ENCODE measurements at places on chromosomes 2 and 18.

GRCh38 chr2:197205585-197206215 is 104.9 kb downstream of the ANKRD44 start:
- no peak for DNase-seq

DNA sequence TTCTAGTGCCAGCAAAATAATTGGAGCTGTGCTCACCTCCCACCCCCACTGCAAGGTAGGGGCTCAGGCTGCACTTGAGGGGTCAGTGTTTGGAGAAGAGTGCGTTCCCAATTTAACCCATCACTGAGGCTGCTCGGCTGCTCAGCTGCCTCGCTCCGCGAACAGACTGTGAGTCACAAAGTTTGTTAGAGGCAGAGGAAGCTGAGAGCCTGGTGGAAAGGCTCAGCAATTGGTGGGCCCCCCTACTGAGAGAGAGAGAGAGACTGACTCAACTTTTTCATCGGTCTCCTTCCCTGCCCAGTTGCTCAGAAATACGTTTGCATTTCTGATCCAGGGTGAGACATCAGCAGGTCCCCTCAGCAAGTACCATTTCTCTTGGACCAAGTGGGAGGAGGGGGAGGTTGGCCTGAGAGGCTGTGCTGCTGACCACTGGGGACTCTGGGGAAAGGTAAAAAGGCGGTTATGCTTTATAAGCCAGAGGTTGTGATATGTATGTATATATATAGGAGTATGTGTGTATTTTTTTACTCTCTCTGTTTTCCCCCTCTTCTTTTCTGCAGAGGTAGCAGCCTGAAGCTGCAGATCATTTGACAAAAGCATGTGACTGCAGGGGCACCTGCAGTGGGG is 1.5 kb downstream of the EFR3B start:
- peak; percentile 75 for DNase-seq

- DNase-seq: no peak
These were observed 46.1 kb downstream of the CFAP36 start for GRCh38 chr2:55565613-55566012.

GRCh38 chr2:172674034-172674967 is 61.3 kb upstream of the RAPGEF4 start:
- no peak for DNase-seq

- DNase-seq: no peak
These were observed 1303.1 kb upstream of the DDX18 start for GRCh38 chr2:116511426-116511825.

- DNase-seq: no peak
These were observed 164.1 kb upstream of the RASGRP3 start for GRCh38 chr2:33312355-33312754.

DNA sequence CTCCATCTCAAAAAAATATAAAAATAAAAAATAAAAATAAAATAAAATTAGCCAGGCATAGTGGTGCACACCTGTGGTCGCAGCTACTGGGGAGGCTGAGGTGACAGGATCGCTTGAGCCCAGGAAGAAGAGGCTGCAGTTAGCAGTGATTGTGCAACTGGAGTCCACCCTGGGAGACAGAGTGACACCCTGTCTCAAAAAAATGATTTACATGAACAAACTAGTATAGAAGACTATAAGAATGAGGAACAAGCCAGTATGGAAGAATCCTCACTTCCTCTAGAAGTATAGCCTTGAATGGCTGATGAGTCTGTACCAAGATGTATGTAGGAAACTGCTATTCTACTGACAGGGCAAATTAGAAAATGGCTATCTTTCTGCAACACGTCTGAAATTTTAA is 10.9 kb downstream of the YES1 start:
- no peak for DNase-seq

GRCh38 chr2:144414324-144414845 is 105.5 kb downstream of the ZEB2 start:
- no peak for DNase-seq

- no peak for DNase-seq
These were observed 460.4 kb upstream of the ZNF804A start for GRCh38 chr2:184137955-184138354.

- DNase-seq: no peak
These were observed 100.2 kb downstream of the SRBD1 start for GRCh38 chr2:45510701-45511420.

DNA sequence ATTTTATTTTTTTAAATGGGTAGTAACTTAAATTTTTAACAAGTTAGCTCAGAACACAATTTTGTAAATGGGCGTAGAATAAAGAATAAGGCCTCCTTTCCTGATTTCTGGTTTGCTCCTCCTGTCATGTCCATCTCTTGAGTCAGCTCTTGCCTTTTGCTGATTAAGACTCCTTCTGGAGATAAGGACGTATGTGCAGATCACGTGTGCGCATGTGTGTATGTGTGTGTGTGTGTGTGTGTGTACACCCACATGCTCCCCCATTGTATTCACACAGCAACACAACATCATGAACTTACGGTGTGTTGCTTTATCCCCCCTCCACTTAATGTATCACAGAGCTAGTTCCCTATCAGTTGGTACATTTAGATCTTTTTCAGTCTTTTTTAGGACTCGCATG is 182.9 kb downstream of the PRKCE start:
- DNase-seq: no peak

DNA sequence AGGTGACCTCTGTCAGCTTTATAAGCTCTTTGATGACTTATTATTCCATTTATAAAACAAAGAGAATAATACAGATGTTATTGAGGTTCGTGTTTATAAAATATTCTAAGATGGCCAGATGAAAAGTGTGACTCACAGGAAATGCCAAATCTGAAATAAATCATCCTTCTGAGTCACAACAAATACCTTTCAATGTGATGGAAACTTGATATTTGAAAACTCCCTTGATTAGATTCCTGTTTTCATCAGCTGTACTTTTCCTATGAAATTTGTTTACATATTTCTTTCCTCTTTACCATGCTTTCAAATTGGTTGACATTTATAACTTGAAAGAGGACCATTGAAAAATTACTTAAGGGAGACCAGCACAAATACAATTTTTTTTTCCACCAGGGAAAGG is 30.6 kb upstream of the PPP1R1C start:
- peak; percentile 33 for DNase-seq

DNA sequence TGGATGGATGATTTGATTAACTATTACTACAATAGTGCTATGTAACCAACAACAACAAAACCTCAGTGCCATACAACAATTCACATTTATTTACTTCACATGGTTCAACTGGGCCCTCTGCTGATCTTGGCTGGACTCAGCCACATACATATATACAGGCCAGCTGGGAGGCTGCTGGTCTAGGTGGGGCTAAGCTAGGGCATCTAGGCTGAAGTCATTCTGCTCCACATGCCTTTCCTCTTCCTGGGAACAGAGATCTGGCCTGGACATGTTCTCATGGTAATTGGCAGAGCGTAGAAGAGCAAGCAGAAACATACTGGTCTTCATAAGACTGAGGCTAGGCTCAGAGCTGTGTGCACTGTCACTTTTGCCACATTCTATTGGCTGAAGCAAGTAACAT is 102.8 kb upstream of the RNF152 start:
- DNase-seq: no peak

DNA sequence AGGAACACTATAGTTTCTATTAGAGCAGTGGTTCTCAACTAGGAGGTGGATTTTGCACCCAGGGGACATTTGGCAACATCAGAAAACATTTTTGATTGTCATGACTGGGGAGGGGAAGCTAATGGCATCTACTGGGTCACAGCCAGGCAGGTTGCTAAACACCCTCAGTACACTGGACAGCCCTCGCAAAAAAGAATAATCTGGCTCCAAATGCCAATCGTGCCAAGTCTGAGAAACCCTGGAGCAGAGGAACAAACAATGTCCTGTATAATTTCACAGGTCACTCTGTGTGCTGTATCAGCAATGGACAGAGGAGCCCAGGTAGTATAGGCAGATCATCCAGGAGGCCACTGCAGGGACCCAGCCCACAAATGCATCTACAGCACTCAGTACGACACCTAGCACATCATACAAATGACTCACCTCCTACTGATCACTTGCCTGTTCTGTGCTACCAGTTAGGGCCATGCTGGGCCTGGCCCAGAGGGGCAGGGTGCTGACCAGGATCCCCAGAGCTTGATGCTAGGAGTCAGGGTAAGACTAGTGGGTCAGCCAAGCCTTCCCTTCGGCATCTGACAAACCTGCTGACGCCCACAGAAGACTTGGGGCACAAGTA is 37.6 kb downstream of the SFXN5 start:
- DNase-seq: no peak

GRCh38 chr18:50855976-50856757 is 22.8 kb upstream of the ME2 start:
- DNase-seq: no peak

- no peak for DNase-seq
These were observed 112.4 kb downstream of the OLA1 start for GRCh38 chr2:174135981-174136380.

- peak; percentile 49 for DNase-seq
These were observed 315.2 kb upstream of the ZEB2 start for GRCh38 chr2:144834998-144835633.

DNA sequence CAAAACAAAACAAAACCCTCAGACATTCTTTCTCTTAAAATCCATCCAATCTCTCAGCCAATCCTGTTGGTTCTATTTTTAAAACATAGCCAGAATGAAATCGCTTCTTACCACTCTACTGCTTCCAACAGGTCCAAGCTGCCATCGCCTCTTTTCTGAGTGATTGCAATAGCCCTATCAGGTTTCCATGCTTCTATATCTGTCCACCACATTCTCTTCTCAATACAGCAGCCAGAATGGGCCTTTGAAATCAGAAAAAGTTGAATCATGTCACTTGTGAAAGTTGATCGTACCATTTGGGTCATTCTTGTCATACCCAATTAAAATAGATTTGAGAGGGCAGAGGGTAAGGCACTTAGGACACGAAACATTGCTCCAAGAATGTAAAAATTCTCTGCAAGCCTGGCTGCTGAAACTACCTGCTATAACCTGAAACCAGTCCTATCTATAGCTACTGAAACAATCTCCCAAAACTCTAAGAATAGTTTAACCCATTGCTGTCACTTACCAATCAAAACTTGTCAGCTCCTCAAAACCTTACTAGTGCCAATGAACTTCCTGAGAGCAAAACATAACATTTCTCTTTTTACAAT is 3.3 kb upstream of the MTLN start:
- no peak for DNase-seq

DNA sequence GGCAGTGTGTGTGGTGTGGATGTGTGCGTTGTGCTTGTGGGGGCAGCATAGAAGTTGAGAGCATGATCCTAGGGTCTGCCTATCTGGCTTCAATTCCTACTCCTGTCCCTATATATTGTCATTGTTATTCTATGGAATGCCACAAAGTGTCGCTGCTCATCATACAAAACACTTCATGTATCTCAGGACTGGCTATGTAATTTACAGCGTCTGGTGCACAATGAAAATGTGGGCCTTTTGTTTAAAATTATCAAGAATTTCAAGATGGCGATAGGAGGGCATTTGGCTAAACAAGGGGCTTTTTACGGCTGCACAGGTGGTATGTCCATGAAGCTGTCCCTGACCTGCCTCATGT is 3.4 kb downstream of the SERPINB2 start:
- DNase-seq: no peak

- peak; percentile 79 for DNase-seq
These were observed 183.4 kb upstream of the FN1 start for GRCh38 chr2:215619022-215619958.

GRCh38 chr18:74996996-74997395 is 211.9 kb downstream of the PTGR3 start:
- no peak for DNase-seq

DNA sequence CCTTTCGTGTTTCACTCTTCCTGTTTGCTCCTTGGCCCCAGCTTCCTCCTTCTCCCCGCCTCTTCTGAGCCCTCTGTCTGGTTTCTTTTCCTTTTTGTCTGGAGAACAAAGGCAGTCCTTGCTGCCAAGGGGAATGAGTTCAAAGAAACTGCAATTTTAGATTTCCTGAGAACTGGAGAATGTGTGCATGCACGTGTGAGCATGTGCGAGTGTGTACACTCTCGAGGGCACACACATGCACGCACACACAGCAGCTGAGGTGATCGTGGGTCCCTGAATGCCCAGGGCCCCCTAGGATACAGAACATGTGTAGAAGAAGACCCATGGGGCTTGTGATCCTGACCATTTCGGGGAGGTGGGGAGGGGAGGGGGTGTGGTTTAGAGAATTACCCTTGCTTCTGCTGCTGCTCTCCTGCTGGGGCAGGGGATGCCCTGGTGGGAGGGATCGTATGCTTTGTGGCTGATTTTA is 151.8 kb downstream of the DYSF start:
- no peak for DNase-seq

GRCh38 chr18:3345885-3346284 is 84.0 kb downstream of the MYL12B start:
- DNase-seq: no peak

GRCh38 chr2:189802396-189802912 is 18.2 kb downstream of the PMS1 start:
- DNase-seq: no peak

- no peak for DNase-seq
These were observed 110.1 kb downstream of the GALR1 start for GRCh38 chr18:77359561-77360314.

- DNase-seq: no peak
These were observed 29.7 kb downstream of the INPP5D start for GRCh38 chr2:233089851-233090250.

DNA sequence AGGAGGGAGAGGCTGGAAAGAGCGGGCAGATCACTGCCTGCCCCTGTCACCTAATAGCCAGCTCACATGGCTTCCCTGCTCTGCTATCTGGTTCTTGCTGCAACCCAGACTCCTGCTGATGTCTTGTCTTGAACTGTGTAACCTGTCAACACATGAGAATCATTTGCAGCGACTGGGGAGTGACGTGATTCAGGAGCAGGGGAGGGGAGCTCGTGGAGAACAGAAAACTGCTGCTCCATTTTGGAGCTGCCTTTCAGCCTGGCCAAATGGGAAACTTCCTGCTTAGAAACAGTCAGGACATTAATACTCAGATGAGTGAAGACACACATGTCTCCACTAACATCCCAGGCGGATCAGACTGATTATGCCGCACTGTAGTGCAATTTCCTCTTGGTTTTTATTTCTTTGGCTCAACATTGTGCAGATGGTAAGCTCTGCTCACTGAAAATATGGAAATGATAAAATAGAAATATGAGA is 38.1 kb downstream of the RPL37A start:
- no peak for DNase-seq

- no peak for DNase-seq
These were observed 18.7 kb downstream of the SH3BP4 start for GRCh38 chr2:234970477-234970882.

DNA sequence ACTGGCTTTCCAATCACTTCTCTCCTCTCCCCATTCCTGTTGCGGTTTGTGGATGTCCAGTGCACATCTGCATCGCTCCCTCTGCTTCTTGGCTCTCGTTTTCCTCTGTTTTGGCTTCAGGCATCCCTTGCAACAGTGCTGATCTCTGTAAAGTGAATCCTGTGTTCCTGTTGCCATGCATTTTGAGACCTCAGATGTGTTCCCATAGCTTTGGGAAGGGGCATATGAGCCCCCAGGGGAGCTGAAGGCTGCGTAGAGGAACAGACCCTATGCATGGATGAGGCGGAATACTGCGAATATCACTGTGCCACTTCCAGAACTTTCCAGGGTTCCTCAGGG is 168.4 kb upstream of the HAAO start:
- DNase-seq: no peak

GRCh38 chr2:165013944-165014619 is 58.8 kb upstream of the SLC38A11 start:
- DNase-seq: no peak

Data from kidney glomerular epithelial cell (primary cell).